ENCODE measurements at places on chromosomes 1 and 21.

DNA sequence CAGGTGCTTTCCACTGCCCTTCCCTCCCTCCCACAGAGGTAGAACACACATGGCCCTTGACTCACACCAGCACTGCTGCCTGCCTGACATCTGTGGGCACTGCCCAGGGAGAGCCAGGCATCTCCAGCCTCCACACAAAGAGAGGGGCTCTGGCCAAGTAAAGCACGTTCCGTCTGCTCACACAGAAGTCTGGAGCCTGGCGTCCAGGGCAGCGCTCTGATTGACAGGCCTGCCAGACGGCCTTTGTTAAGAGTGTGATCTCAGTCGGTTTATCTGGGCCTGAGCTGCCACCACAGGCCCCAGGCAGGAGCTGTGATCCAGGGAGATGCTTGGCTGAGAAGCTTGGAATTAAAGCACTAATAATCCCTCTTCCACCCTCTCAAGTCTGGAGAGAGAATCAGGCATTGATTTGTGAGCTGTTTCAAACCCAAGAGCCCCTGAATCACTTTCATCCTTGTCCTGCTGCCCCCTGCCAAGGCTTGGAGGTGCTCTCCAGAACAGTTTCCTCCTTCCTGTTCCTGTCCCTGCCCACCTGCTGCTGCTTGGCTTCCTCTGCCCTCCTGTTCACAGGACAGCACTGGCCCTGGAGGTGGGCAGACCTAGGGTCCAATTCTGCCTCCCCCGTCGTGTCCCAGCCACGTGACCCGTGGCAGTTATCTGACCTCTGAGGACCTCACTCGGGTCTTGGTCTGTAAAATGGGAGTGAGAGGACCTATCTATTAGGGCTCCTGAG lies 3.7 kb downstream of the DMRTB1 start:
- no peak for DNase-seq

DNA sequence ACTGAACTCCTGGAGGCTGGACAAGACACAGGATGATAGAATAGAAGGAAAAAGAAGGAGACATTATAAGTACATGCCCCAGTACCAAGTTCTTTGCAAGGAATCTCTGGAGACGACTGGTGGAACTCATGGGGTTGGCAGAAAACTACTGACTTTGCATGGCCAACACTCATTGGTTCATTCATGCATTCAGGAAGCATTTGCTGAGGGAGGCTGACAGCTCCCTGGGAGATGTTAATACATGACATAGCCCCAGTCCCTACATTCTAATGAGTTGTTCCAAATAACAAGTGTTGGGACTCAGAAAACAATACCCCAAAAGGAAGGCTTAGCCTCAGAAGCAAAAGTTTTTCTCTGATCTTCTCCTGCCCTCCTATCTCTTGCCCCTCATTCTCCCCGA lies 172.8 kb upstream of the IRF2BP2 start:
- DNase-seq, result no peak

DNA sequence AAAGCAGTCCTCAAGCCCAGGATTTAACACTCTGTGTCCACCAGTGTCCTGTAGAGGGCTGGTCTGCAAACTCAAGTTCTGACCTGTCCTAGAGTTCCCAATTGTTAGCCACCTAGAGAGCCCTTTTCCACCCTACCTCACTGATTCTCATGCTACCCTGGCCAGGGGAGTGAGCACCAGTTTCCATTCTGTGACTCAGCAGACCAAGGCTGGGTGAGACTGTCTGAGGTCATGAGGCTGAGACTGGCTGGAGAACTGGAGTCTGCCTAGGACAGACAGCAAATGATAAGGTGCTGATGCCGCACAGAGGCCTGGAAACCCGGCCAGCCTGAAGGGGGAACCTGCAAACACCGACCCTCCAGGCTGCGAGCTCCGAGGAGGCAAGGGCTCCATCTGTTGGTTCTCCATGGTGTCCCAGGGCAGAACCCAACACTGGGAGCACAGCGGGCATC lies 13.7 kb downstream of the GLIS1 start:
- no peak for DNase-seq

DNA sequence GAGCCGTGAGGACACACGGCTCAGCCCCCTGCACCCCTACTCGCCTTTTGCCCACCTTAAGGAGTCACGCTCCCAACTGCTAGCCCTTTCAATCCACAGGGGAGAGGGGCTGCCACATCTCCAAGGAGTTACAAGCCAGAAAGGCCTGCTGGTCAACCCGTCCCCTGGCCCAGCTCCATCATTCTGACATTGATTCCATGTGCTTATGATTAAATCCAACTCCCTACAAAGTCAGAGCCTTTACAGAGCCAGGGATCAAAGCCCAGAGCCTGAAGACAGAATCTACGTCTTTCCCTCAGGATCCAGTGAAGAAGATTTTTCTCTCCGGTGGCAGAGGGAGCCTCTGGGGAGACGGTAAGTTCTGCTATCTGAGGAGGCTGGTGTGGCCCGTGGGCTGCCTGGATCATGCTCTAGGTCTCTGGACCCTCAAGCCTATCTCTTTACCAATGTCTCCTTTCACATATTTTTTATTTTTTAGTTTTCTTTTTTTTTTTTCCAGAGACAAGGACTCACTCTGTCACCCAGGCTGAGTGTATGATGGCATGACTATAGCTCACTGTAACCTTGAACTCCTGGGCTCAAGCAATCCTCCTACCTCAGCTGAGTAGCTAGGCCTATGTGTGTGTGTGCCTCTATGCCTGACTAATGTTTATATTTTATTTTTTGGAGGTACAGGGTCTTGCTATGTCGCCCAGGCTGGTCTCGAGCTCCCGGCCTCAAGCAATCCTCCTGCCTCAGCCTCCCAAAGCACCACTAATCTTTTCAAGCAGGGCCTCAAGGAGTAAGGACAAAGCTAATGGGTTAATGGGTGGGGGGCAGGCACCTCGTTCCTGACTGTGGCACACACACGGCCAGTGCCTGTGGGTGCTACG lies 61.3 kb downstream of the SLC66A1 start:
- no peak for DNase-seq

DNA sequence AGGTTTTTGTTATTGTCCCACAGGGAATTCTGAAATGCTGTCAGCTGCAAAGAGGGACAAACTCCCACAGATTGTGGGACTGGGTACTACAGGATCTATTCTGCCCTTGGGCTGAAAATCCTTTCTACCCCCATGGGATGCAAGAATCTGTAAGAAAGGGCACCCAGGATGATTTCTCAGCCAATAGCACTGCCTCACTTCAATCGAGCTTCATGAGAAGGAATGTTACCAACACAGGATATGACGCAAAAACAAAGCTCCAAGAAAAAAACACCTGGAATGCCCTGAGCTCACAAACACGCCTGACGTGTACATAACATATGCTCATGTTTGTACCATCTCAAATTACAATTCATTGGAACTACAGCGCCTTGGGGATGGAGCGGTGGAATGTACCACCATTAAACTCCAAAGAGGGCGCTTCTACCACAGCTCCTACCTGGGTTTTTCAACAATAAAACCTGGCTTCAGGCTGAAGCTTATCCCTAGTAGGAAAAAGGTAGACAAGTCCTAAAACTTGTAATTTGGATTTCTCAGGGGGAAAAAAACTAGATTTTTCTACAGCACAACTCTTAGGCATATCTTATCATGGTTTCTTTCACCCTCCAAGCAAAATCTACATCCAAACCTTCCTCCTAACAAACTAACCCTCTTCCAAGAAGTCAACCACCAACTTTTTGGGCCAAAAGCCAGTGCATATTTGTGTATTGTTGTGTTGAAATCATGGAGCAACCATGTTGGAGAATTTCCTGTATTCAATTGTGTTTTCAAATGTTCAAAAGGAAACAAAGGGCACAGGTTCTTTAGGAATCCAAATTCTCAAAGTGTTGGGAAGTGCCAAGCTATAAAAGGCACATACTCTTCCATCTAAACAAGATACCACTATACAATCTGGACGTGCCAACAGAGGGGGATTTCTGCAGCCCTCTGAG lies 78.9 kb downstream of the TGFBR3 start:
- no peak for DNase-seq

DNA sequence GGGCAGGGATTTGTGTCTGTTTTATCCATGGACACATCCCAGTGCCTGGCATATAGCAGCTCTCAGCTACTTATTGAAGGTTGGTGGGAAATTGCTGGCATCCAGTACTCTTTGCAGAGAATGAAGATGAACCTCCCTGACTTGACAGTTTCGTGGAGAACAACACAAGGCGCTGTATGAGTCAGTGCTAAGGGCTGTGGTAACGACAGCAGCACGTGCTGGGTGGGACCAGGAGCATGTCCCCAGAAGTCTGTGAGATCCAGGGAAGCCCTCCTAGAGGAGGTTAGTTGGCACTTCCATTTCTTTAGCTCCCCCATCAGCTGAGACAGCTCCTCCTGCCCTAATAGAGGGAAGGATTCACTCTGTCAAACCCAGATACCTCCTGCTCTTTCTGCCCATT lies 25.9 kb upstream of the IL19 start:
- no peak for DNase-seq

DNA sequence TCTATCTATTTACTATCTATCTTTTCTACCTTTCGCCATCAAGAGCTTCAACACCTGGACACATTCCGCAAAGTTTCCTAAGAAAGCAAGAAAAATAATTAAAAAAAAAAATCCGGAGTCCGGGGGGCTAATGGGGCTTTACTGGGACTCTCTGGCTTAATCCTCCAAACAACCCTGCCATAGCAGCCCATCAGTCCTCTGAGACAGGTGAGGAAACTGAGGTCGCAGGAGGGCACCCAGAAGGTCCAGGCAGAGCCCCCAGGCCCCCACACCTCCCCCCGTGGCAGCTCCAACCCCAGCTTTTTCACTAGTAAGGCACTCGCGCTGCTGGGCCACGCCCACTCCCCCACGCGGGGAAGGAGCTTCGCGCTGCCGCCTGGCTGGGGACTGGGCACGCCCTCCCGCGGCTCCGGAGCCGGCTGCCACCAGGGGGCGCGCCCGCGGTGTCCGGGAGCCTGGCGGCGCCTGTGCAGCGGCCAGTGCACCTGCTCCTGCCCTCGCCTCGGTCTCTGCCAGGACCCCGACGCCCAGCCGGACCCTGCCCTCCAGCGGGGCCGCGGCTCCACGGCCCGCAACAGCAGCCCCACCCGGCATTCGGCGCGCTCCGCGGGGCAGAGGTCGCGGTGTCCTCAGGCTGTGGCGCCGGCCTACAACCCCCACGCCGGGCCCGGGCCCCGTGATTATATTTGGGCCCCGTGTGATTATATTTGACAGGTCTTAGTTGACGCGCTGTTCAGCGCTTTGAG lies 54.1 kb upstream of the SAMD11 start:
- DNase-seq, result peak; percentile 9

DNA sequence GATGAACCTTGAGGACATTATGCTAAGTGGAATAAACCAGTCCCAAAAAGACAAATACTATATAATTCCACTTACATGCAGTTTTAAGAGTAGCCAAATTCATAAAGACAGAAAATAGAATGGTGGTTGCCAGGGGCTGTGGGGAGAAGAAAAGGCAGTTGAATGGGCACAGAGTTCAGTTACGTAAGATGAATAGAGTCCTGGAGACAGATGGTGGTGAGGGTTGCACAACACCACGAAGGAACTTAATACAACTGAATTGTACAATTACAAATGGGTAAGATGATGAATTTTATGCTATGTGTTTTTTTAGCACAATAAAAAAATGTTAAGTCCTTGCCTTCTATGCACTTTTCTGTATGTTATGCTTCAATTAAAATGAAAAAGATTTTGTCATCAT lies 66.6 kb downstream of the CD34 start:
- DNase-seq, result peak; percentile 90

GRCh38 chr1:7561331-7561921 lies 209.7 kb upstream of the VAMP3 start:
- DNase-seq, result no peak

GRCh38 chr1:203439131-203439730 lies 36.4 kb upstream of the PRELP start:
- no peak for DNase-seq

GRCh38 chr21:21530680-21531079 lies 532.5 kb downstream of the NCAM2 start:
- DNase-seq, result no peak

DNA sequence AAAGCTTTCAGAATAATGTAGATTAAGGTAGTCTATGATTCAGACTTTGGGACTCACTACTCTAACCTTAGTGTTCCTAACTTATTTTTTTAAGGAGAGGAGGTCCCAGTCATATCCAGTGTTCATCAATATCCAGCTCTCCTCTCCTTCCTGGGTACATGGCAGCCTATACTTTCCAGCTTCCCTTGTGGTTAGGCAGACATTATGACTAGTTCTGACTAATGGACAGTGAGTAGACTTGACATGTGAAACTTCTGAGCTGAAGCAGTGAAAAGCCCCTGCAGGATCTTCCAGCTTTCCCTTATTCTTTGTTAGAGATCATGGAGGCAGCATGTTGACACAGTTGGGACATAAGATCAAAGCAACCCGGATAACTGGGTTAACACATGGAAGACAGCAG lies 144.2 kb downstream of the PTPRU start:
- no peak for DNase-seq

DNA sequence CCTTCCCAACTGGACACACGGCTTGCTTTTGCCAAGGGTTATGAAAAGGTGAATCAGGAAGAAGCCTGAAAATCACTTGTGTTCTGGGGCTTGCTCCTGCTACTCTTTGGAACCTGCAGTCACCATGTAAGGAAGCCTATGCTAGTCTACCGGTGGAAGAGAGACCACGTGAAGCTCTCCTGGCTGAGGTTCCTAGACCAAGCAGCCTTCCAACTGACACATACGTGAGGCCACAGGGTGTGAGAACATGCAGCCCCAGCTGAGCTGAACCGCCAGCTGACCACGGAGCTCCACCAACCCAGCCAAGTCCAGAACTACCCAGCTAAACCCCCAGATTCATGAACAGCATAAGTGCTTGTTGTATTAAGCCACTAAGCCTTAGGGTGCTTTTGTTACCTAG lies 72.8 kb upstream of the KRTAP19-8 start:
- DNase-seq, result no peak

GRCh38 chr1:239960366-239960765 lies 131.3 kb upstream of the FMN2 start:
- no peak for DNase-seq

- no peak for DNase-seq
Observed at GRCh38 chr1:13513895-13514546, at the start of gene LRRC38. Gene LRRC38 (minus strand): TSS chr1:13514003. CDS start chr1:13513593, 410 bp downstream.

GRCh38 chr1:176450526-176450925 lies 12.4 kb upstream of the PAPPA2 start:
- DNase-seq, result no peak

GRCh38 chr1:202752774-202753173 lies 42.5 kb upstream of the SYT2 start:
- DNase-seq, result no peak

All from GF-D8 (cell line).